ENCODE measurements at places on chromosomes 4 and X.

- no peak for DNase-seq
Observed at GRCh38 chr4:625631-626161, 323 bp downstream of the PDE6B start.

GRCh38 chr4:159232465-159233106 is 129.7 kb downstream of the RAPGEF2 start:
- no peak for DNase-seq

DNA sequence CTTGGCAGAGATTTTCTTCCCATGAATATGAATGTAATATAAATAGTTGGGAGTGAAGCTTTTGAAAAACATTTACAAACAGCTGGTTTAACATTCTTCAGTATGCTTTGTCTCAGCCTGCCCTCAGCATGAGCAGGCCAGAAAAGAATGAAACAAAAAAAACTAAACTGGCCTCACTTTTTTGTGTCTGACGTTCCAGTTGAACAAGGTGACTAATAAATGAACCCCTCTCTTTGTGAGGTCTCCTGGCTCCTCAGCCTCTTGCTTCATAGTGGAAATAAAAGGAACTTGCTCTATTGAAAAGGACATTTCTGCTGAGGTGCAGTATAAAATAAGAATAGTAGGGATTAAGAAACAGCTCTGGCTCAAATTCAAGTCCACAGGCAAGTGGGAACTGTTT is 9.4 kb downstream of the CHST7 start:
- DNase-seq, result no peak

DNA sequence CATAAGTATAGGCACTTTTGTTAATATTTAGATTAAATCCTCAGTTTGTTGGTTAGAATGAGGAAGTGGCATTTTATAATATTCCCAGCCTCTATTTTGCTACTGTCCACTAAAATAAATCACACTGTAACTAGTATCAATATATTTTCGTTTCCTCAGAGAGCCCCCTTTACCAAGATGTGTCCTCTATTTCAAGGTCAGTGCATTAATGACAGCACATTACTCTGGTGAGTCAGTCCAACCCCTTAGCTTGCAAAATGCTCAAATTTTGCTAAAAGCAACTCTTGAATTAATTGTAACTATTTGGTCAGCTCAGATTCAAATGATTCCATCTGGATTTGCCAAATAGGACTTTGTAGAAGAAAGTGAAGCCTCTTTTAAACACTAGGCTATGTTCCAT is 199.3 kb downstream of the PDHA2 start:
- no peak for DNase-seq

- DNase-seq, result no peak
Observed at GRCh38 chr4:173486714-173487392, 43.2 kb downstream of the HAND2 start.

DNA sequence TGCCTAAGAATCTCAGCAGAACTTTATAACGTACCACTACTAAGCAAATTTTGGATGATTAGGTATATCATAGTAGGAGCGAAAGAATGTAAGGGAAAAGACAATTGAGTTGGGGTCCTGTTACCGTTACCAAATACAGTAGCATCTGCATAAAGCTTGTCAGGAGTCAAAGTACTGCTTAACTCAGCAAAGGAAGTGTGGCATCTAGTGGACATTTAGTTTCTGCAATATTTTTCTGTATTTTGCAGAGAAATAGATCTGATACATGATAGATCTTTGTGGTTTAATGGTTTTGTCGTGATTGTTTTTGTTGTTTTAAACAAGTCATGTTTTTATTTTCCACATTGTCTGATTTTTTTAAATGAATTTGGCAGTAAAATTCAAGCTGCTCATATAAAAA is 81.0 kb upstream of the SMARCAD1 start:
- no peak for DNase-seq

DNA sequence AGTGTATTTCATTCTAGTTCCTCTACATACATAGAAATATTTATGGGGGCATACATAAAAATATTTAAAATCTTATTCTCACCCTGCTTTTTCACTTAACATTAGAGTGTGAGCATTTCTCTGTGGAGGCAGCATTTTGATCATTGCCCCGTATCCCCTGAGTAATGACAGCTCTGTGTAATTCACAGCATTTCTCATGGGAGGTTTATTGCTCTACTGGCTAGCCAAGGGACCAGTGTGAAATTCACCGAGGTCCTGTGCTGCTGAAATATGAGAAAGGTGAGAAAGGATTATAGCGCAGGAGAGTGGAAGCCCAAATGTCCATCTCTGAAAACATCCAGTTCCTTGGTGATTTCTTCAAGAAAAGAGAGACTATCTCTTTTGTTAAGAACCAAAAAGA is 22.9 kb downstream of the PDGFC start:
- DNase-seq, result no peak

DNA sequence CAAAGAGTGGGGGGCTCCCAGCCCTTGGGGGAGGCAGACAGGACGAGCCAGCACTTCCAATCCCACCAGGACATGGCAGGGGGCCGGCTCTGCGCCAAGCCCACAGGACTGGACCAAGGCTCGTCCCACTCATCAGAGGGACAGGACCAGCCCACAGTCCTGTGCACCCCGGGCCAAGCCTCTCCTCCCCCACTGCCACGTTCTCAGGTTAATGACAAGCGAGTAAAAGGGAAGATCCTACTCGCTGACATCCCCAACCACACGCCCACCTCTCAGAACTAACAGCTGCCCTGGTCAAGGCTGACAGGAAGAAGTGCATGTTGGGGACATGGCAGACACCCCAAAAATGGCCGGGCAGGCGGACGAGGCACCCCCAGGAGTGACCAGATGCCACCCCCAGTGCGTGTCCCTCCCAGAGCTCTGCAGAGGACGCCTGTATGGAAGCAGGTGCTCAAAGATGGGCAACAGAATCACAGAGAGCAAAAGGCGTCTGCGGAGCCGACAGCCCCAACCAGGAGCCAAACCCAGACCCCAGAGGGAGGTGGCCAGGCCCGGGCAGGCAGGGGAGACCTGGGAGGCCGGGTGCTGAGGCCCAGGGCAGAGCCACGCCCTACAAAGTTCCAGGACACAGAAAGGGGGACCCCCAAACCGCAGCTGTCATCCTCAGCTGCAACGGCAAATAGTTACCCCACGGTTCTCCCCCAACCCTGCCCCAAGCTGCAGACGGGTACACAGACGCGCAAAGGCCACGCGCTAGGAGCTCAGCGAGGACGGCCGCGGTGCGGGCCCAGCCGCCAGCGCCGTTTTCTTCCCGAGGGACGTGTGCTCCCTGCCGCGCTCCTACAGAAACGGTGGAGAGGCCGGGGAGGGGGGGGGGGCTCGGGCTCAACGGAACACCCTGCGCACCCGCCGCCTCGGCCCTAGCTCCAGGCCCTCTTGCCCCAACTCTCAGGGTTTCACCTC is 1.7 kb downstream of the CTBP1 start:
- peak; percentile 18 for DNase-seq

- no peak for DNase-seq
Observed at GRCh38 chr4:57077550-57078343, 32.4 kb downstream of the IGFBP7 start.

DNA sequence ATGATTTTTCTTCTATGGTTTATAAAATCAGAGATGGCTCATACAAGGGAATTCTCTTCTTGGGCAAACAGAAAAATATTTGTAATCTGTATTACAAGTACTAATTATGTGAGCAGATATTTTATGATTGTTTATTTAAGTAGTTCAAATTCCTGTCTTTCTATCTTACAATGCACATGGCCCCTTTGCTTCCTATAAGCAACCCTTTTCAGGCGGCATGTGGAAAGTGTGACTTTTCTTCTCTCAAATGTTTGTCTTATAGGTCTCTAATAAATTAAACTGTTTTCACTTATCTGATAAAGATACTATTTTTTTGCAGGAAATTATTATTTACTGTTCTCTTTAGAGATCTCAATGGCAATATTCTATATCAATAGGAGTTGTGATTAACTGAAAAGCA is 259.3 kb upstream of the MAGEB18 start:
- DNase-seq, result no peak

- DNase-seq, result no peak
Observed at GRCh38 chr4:48681856-48682255, 98.2 kb downstream of the FRYL start.

- no peak for DNase-seq
Observed at GRCh38 chrX:1649621-1650020, 34.8 kb downstream of the ASMT start.

- no peak for DNase-seq
Observed at GRCh38 chrX:106510713-106511403, 100.9 kb upstream of the RADX start.

GRCh38 chr4:84750260-84750959 is 167.5 kb downstream of the CDS1 start:
- no peak for DNase-seq

- DNase-seq, result no peak
Observed at GRCh38 chr4:157300701-157301100, 80.2 kb downstream of the GRIA2 start.

DNA sequence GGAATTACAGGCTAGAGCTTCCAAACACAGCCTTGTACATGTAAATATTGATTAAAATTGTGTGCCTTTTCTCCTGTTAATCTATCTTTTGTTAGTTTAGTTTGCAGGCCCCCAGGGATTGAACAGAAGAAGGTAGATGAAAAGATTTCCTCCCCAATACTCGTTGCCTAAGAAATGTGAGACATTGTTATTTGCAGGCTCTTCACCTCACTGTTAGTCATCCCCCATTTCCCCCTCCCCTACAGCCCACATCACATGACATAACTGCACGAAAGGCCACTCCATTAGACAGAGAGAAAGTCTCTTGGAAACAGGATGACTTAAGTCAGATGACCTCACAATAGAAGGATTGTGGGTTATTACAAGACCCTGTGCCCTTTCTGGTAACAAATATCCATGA is 13.3 kb upstream of the MID1 start:
- no peak for DNase-seq

DNA sequence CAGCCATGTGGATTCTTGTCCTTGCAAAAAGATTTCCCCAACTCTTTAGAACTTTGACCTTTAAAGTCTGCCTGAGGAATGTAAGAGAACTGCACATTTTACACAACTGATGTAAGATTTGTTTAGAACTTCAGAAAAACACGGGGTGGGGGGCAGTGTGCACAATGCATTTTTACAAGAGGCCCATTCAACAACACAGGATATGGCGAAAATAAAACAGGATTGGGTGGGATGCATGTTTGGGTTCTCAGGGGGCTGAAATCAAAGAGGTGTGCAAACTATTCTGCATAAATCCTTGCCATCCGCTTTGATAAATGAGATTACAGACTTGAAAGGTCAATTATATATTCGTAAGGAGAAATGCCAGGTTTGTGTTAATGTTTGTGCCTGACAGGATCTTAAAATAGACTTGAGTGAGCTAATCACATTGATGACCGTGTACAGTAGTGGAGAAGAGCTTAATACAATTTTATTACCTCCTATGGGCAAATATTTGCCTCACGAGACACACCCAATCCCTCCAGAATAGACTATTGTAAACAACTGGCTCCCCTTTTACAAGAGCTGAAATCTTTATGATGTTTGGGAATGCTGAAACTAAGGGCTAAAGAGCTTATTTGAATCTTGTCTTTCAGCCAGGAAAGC is 184.1 kb upstream of the LEF1 start:
- no peak for DNase-seq

DNA sequence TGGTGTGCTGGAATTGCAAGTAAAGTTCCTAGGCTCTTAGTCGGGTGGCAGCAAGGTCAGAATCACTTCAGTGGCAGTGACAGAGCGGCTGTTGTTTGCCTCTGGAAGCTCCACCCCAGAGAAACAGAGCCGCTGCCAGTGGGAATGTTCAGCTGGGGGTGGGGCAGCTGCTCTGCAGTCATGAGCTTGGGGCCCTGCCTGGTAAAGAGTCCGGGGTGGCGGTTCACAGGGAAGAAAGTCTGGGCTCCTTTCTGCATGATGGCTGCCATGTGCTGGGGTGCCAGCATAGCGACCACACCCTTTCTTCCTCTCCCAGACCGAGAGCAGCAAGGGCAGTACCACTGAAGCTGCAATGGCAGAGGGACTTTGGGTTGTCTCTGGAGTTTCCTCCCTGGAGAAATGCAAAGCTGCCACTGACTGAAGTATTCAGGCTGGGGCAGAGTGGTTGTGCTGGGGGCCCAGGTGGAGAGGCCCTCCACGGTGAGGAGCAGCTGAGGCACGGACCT is 108.8 kb upstream of the CENPE start:
- no peak for DNase-seq

DNA sequence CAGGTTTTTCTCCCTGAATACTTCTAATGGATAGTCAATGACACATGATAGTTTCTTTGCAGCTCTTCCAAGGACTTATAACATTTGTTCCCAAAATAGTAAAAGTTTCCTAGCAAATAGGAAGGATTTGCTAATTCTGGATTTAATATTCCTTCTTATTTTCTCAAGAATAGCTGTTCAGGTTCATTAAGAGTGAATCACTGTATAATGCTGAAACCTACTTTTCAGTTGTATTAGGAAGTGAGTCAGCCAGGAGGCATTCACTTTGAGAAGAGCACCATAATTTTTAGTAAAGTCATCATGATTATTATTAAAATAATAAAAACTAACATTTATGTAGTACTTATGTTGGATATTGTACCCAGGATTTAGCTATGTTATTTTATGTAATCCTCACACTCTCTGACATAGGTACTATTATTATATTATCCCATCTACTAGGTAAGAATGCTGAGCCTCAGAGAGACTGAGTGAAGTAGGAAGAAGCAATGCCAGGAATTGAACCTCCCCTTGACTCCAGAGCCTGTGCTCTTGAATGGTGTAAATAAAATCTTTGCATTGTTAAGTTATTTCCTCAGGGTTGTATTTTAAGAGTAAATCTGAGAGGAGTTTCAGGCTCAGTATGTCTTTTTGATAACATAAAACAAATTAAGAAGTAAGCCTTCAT is 114.8 kb downstream of the REELD1 start:
- no peak for DNase-seq

DNA sequence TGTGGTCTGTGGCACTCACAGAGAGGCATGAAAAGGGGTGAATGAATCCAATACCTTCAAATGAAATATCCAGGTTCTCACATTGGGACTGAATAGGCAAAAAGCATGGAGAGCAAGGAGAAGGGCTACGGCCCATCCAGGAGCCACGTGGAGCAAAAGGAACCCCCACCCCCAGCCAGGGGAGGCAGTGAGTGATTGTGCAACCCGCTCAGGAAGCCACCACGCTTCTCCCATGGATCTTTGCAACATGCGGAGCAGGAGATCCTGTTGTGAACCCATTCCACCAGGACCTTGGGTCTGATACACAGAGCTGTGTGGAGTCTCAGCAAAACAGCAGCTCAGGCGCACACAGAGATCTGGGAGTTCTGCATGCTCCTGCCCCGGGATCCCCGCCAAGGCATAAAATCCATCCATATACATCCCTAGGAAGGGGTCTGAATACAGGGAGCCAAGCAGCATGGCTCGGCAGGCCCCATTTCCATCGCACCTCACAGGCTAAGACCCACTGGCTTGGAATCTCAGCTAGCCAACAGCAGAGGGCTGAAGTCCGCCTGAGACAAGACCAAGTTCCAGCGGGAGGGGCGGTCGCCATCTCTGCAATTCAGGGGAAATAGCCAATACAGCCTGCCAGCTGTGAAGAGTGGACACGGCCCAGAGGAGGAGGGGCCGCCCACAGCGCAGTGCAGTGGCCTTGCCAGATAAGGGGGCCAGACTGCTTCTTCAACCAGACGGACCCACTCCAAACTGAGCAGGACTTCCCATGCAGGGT is 80.2 kb downstream of the FGF16 start:
- no peak for DNase-seq

Data from activated naive CD4-positive, alpha-beta T cell treated with Interleukin-2 at 50 U/mL for 16 hours (primary cell).